ENCODE measurements at places on chromosomes 12 and 14.

DNA sequence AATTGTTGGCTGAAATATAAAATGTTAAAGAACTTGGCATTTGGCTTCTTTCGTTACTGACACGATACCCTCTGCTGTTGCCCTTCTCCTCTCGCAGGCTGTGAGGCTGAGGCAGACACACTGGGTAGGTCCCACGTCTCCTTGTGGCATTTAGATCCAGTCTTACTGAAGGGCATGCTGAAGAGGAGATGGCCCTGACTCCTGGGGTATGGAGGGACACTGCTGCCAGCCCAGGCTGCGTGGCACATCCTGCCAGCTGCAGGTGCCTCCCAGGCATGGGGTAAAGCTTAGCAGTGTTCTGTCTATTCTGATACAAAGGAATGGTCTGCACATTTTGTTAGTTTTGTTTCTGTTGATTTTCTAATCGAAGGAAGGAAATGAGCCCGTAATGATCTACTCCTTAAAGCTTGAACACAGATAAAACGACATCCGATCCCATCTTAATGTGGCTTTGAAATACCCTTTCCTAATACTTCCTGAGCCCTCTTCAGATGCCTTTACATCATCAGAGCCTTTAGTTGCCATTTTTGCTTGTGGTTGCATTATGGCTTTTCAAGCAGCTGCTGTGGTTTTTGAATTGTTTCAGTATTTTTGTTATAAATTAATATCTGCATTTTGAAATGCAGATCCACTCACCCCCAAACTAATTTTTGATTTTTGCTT lies 61.1 kb downstream of the WDR20 start:
- no peak for DNase-seq

DNA sequence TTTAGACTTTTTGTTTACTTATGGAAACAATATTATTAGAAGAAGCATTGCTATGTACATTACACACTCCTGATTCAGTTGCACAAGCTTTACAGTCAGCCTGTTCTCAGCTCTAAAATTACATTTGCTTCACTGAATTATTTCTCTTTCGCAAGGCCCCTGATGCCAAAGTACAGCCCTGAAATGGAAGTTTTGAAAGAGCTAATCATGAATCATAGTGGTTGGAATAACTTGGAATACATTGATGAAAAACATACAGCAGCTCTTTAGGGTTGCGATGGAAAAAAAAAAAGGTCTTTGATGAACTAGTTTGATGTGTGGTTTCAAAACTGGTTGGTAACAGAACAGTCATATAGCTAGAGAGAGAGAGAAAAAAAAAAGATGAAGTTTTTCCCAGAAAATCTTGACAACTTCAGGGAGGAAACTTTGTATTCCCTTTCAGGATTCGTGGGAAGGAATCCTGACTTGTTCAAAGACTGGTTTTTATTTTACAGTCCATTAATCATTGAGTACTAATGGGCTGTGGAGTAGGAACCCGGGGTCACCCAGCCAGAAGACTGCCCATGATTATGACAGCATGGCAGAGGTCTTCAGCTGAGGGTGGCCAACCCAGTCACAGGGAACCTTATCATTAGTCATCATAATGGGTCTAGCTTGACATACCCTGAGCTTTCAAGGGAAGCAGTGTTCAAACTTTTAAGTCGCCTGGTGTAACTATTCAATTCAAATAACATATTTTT lies 460.1 kb downstream of the NAV3 start:
- no peak for DNase-seq

DNA sequence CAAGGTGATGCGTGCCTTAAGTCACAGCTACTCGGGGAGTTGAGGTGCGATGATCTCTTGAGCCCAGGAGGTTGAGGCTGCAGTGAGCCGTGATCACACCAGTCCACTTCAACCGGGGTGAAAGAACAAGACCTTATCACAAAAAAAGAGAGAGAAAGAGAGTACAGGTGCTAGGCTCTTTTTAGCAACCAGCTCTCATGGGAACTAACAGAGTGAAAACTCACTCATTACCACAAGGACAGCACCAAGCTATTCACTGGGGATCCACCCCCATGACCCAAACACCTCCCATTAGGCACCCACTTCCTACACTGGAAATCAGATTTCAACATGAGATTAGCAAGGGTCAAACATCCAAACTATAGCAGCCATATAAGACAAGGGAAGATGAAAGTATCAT lies 164.2 kb downstream of the NDUFA12 start:
- DNase-seq = no peak

- no peak for DNase-seq
Measured at GRCh38 chr12:56042843-56043242, 1.1 kb downstream of the RPS26 start.

GRCh38 chr14:72545411-72546311 lies 348.2 kb downstream of the DPF3 start:
- no peak for DNase-seq

- DNase-seq = no peak
Measured at GRCh38 chr14:59787045-59787674, 83.4 kb downstream of the RTN1 start.

DNA sequence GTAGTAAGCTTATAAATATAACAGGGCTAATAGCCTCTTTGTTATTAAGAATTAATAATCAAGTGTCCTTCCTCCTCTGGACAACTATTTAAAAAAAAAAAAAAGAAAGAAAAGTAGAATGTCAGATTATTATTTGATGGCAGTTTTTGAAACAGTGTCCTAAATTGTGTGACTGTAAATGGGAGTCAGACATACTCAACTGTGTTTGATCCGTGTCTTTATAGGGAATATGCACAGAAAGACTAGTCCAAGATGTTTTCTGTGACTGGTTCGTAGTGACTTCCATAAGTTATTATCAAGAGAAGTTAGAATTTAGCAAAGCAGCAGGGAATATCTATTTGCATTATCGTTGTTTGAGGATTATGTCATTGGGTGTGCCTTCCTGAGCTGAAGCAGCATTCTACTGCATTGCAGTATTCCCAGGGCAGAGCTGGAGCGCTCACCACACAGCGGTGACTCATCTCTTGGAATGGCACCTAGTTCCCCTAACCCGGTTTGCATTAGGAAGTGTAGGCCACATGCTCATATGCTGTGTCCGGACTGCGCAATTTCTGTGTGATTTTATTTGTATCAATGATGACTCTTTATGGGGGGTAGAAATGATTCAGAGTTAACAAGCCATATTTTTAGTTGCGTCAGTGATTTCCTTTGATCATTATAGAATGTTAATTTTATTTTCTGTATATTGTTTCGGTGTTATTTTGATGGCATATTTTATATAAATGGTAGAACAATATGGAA lies 7.9 kb downstream of the DYNC1H1 start:
- no peak for DNase-seq

GRCh38 chr12:89439941-89440340 lies 84.7 kb downstream of the GALNT4 start:
- DNase-seq = no peak

DNA sequence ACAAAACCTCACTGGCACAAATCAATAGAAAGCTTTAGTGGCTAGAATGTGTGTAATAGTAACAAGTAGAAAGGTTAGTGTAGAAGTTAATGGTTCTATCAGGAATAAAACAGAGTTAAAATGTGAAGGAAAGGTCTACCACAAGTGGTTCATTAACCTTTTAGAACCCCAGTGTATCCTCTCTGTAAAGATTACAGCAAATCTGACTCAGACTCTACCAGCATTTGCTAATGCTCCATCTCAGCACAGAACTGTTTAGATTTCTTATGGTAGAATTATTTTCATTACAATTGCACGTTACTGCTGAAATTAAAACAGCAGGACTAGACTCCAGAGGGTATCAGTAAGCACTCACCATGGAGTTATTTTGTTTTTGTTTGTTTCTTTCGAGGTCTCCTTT lies 609.0 kb upstream of the LMO3 start:
- no peak for DNase-seq

- no peak for DNase-seq
Measured at GRCh38 chr12:63084501-63084900, 66.5 kb downstream of the AVPR1A start.

DNA sequence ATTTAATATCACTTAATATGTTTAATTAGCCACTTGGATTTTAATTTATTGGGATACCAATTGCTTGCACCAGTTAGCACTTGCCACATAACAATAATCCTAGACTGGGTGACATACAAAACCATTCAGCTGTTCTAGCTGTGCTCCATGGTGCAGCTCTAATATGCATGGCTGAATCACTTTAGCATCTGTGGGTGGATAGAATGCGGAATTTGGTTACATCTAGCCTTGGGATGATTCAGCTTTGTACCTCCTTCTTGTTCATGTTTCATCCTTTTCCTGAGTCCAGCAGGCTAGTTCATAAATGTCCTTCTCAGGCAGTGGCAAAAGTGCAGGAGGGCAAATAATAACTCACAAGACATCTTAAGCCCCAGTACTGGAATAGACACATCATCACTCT lies 1263.0 kb downstream of the LRFN5 start:
- no peak for DNase-seq

DNA sequence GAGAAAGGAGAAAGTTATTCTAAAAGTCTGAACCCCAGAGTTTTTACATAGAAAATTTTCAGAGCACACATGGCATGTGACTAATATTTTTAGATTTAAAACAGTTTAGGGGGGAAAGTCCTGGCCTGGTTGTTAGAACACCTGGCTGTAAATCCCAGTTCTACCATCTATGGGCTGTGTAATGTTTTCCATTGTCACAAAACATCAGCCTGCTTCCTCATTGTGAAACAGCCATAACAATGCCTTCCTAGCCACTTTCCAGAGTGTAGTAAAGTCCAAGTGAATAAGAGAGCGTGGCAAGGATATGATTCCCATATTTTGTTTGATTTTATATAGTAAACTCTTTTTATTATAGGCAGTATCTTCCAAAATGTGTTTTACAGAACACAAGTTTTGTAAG lies 310.0 kb upstream of the DCN start:
- DNase-seq = no peak

DNA sequence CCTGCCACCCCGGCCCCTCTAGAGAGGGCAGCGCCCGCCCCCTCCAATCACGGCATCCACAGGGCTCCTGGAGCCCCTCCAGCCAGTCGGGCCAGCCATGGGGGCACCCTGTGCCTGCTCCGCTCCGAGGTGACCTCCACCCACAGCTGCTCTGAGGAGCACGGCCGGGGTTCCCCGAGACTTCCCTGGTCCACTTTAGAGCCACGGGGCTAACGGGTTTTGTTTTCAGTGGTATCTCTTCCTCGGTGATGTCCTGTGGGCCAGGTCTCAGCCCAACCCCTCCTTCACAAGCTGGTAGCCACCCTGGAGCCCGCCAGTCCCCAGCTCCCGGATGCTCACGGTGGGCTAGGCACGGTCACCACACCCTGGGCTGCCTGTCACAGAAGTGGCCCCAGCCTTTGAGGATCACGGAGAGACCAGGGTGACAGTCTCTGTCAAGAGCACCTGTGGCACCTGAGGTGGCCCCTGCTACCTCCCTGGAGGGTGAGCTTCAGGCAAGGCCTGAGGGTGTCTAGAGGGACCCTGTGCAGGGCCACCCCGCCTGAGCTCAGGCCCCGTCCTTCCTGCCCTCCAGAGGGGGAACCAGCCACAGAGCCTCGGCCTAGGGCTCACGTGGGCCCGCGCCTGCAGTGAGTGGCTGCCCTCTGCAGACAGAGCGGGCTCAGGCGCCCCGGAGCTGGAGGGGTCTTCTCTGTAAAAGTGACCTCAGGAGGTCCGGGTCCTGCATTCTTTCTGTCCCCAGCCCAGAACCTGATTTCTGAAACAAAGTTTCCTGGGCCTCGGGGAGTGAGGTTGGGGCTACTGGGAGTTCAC lies 146.0 kb upstream of the C14orf180 start:
- DNase-seq = no peak

- peak; percentile 29 for DNase-seq
Measured at GRCh38 chr14:57533214-57533613, 39.6 kb upstream of the CCDC198 start.

- DNase-seq = no peak
Measured at GRCh38 chr12:85476756-85477155, 196.7 kb downstream of the ALX1 start.

- no peak for DNase-seq
Measured at GRCh38 chr12:116048879-116049278, 228.6 kb downstream of the MED13L start.

- DNase-seq = peak; percentile 6
Measured at GRCh38 chr14:77151918-77152588, 10.5 kb upstream of the ZDHHC22 start.

Measured in NCI-H345 (cell line).